ENCODE measurements at places on chromosomes 3 and 15. TPM values are rescaled to one million over a fixed set of nuclear protein-coding genes. Genes with fewer than 3 reads are reported as not detected.

GRCh38 chr3:157248590-157249422, 88.9 kb upstream of the CCNL1 start:
- DNase-seq: peak; percentile 94

- no peak for DNase-seq
These were observed 472.7 kb upstream of the CFAP20DC start for GRCh38 chr3:59522550-59522949.

DNA sequence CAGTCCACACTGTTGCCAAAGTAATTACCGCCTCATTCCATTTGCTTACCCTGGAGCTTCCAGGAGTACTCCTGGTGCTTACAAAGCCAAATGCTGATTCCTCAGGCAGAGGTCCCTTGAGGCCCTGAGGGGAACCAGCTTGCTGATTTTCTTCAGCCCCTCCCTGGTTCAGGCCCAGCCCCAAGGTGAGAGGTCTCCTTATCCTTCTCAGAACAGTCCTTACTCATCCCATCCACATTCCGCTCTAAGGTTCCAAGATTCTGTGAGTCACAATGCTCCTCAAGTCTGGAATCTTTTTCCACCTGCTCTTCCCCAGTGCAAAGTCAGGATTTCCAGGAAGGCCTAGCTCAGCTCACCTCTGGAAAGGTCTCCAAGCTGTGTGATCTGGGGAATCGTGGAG, 1.8 kb upstream of the ATP10A start:
- peak; percentile 57 for DNase-seq

GRCh38 chr3:144756704-144757440, 785.2 kb downstream of the DIPK2A start:
- no peak for DNase-seq

DNA sequence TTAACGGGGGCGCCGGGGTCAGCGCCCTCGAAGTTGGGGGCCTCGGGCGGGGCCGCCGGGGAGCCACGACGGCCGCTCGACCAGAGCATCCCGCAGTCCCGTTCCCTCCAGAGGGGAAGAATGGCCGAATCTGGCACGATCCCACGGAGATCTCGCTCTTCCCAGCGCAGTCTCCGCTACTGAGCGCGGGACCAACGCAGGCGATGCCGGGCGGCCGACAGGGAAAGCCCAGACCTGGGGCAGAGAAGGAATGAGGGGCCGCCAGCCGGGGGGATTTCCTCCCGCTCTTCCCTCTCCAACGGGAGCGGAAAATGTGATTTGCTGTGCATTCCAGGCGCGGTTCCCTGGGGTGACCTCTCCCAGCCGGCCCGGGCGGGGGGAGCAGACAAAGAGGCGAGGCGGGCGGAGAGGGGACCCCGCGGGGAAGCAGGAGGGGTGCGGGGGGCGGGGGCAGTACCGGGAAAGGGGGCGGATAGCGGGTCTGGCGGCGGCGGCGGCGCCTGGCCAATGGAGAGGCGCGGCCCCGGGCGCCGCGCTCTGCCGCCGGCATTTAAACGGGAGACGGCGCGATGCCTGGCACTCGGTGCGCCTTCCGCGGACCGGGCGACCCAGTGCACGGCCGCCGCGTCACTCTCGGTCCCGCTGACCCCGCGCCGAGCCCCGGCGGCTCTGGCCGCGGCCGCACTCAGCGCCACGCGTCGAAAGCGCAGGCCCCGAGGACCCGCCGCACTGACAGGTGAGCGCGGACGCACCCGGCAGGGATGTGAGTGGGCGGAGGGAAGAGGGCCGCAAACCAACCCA, at the start of gene GREM1:
Gene GREM1, plus strand, starts transcription at position 579 of the 801 bp plus-strand sequence. CDS start 12,687 bp downstream, outside the sequence.
- DNase-seq: peak; percentile 65

DNA sequence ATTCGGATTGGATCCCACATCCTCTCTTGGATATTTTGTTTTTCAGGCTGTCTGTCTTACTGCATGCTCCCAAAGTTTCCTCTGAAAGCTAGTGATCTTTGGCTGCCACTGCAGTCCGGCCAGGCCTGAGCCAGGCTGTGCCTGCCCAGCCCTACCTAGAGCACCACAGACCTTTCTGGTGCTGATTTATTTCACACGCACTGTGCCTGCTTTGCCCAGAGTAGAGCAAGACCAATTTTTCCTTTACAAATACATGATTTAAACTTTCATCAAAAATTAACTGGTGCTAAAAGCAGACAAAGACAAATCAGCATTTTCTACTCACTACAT, 28.0 kb upstream of the NDUFB4 start:
- DNase-seq: no peak

- no peak for DNase-seq
These were observed 121.9 kb downstream of the SLCO3A1 start for GRCh38 chr15:91975241-91975978.

DNA sequence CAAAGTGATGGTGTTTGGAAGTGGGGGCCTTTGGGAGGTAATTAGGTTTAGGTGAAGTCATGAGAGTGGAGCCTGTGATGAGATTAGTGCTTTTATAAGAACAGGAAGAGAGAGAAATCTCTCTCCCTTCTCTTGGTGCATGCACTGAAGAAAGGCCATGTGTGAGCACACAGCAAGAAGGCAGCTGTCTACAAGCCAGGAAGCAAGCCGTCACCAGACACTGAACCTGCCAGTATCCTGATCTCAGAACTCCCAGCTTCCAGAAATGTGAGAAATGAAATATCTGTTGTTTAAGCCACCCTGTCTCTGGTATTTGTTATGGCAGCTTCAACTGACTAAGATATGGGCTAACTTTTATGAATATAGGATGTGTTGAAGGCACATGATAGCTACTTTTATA, 72.6 kb downstream of the REC114 start:
- DNase-seq: no peak

- peak; percentile 81 for DNase-seq
These were observed 3.5 kb downstream of the PFN2 start for GRCh38 chr3:149967086-149967685.

DNA sequence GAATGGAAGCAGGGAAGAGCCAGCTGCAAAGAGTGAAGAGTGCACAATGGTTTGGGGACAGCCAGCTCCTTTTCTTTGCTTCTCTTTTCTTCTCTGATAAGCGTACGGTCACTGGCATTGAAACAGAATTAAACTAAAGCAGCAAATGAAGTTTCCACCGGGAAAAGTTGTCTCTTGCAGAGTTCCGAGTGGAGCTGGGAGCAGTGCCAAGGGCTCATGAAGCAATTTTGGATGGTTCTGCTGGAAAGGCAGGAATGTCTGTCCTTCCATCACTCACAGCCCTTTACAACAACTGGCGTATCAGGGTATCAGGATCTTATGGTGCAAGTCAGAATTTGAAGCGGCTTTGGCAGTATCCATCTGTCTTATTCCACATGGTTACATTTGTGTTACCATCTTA, 1042.9 kb downstream of the NTRK3 start:
- peak; percentile 54 for DNase-seq

- peak; percentile 63 for DNase-seq
These were observed 435.0 kb downstream of the SHQ1 start for GRCh38 chr3:72413228-72413627.

DNA sequence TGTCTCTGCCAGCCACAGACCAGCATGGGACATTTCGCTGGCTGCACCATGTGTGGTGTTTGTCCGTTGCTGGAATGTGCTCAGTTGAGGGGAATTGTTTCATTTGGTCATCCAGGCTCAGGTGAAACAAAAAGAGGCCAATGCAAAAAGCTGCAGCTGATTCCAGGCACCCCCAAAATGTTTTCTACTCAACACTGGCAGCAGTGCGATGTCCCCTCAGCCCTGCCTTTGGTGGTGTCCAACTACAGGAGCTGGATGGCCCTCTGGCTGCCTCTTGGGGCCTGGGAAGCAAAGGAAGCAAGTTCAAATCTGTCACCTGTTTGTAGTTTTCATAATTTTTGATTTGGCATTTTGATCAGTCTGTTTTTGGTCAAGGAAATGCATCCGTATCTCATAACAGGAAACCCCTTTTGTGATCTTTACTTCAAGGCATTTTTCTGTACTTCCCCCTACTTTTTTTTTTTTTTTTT, 141.8 kb downstream of the EEFSEC start:
- DNase-seq: no peak

GRCh38 chr3:187705164-187705563, 2.8 kb upstream of the RTP2 start:
- DNase-seq: peak; percentile 15

DNA sequence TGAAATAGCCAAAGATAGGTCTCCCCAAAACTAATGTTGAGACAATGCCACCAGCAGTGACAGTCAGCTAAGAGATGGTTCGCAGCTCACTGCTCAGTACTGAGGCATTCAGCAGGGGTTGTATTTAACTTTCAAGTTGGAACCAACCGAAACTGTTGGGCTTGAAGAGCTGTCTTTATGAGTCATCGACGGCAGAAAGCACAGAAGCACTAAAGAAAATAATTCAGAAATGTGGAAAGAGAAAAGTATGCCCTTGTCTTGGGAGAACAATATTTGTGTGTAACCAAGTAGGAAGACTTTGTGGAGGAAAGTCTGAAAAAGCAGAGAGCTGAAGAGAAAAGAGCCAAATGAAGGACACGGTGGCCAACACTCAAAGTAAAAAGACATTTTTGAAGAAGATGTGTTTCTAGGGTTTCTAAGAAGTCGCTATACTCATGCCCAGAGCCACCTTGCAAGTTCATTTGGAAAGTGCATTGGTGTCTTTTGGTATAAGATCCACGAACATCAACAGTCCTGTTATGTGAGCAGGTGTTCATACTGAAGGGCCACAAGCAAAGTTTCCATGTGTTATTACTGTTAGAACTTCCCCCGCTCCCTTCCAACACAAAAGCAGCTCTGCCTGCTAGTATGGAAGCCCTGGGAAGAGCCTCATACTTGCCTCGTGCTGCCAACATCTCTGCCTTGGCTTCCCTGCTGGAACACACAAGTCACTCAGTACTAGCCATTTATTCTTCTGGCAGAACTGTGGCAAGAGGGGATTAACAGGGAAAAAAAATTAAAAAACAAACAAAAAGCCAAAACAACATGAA, 4.1 kb upstream of the RARB start:
- peak; percentile 72 for DNase-seq

- no peak for DNase-seq
These were observed 152.2 kb upstream of the SLC2A2 start for GRCh38 chr3:171178714-171179113.

DNA sequence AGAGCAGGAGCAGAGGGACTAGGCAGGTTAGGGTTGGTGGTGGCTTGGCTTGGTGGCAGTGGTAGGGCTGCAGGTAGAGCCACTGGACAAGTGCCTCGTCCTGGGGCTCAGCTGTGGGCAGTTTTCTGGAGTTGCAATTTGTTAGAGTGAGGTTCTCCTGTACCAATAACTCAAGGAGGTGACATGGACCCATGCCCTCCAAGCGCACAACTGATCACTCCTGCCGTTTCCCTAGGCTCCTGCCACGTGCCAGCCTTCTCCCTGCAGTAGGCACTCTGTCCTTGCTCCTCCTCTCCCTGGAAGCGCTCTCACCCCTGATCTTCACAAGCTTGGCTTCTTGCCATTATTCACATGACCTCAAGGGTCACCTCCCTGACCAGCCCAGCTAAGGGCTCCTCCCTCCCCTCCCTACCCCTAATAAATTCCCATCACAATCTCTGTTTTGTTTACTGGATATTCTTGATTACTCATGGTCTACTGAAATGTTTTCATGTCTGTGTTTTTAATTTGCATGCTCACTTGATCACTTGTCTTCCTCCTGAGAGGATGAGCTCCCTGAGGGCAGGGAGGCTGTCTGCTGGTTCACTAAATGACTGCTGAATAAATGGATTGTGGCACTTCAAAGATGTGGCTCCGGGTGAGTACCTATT, 3.3 kb downstream of the WNT7A start:
- no peak for DNase-seq

GRCh38 chr15:67822537-67823313, 2.6 kb upstream of the SKOR1 start:
- DNase-seq: no peak

Gene DISP2
- 0.36 TPM for total RNA-seq

Gene ZNF80
- total RNA-seq: not detected

Gene TNFAIP8L3
- 22.4 TPM for total RNA-seq

Gene GPR87
- total RNA-seq: 0.18 TPM

Gene FAM107A
- 0.54 TPM for total RNA-seq

Gene AGBL1
- total RNA-seq: not detected

Gene GOLGA6L6
- total RNA-seq: not detected

Gene DPPA2
- not detected for total RNA-seq

Measured in fibroblast of the aortic adventitia (primary cell).